GM18507 (cell line): ENCODE measurements at places on chromosomes 4 and X.

- DNase-seq: no peak
Measured at GRCh38 chr4:13659341-13660070, 32.0 kb upstream of the BOD1L1 start.

- no peak for DNase-seq
Measured at GRCh38 chrX:50103866-50104566, 96.8 kb downstream of the AKAP4 start.

DNA sequence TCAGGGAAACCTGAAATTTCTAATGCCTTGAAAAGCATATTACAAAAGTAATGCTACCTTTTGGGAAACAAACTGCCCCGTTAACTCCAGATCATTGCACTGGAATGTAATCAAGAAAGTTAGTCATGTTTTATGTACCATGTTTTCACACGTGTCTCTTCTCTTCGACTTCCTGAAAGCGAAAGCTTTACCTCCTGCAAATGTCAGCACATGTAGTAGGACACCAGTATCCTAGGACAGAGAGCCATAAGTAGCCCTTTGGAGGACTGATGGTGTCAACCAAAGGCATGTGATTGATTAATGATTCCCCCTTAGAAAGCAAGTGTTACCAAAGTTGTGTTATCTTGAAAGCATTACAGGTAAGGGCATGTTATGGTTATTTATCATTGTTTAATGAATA lies 8.8 kb upstream of the MND1 start:
- no peak for DNase-seq

DNA sequence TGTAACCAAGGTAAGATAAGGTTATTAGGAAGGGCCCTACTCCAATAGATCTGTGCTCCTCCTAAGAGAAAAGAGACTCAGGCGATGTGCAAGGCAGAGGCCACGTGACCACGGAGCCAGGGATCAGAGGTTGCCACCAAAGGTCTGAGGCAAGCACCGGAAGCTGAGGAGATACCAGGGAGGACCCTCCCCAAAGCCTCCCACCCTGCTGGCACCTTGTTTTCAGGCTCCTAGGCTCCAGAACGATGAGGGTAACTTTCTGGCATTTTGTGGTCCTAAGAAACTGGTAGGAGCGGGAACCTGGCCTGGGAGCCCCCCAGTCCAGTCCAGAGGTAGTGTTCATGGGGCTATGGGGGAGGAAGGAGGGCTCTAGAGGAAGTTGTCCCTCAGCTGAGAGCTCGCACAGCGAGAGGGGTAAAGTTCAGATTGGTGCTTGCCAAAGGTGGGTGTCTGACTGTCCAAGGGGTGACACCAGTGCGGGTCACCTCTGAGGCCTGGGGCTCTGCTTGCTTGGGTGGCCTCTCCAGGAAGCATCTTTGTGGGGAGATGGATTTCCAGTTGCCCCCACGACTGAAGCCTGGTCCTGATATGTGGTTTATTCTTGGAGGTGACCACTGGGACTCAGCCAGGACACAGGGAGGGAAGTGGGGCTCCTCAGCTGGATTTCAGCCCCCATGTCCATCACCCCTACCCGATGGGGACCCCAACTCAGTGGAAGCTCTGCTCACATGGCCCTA lies 7.5 kb upstream of the LETM1 start:
- no peak for DNase-seq

GRCh38 chr4:139300431-139301112 lies 733 bp upstream of the NAA15 start:
- DNase-seq: no peak

DNA sequence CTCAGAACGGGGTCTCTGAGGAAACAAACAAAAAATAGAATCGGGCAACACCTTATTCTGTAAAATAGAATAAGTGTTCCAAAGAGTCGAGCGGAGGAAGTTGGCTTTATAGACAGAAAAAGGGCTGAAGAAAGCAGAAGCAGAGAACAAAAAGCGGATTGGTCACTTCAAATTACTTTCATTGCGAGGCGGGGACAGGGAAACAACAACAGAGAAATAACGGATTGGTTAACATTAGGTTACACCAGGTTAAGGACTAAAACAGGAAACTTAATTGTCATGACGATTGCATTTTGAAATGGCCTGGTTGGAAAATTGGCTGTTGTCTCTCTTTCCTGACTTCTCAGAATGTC lies 433 bp upstream of the COQ2 start:
- no peak for DNase-seq

GRCh38 chr4:7252510-7253340 lies 60.4 kb downstream of the SORCS2 start:
- DNase-seq: no peak

DNA sequence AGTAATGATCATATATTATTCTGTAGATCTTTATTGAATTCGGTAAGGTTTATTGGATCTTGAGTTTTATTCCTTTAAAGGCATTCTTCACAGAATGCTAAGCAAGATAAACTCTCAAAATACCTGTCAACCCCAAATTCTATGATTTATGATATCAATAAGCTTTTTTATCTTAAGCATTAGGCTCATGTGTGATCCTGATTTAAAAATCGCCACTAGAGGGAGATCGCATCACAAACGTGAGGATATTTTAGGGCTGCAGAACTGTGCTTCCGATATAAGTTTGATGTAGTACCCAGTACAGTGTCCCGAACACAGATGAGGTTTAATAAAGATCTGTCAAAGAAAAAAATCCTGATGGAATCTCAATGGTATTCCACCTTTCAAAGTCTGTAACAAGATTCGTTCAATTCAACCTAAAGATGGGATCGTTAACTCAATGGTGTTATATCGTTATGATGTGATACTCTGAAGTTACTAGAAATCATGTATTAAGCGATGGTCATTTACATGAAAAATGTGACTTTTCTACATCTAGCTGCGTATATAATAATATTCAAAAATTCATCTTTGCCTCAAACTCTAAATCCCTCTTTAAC lies 169.0 kb downstream of the CORIN start:
- no peak for DNase-seq
